ENCODE measurements at places on chromosomes 1 and 21.

GRCh38 chr1:166978821-166979220, 3.5 kb upstream of the ILDR2 start:
- no peak overlapping the region for H3K27ac ChIP-seq
- no peak for DNase-seq
- no peak overlapping the region for H3K4me3 ChIP-seq
- peaks cover 10% of the 10 kb centered on the region for H3K27me3 ChIP-seq
- no peaks in the 10 kb centered on the region for H3K36me3 ChIP-seq

DNA sequence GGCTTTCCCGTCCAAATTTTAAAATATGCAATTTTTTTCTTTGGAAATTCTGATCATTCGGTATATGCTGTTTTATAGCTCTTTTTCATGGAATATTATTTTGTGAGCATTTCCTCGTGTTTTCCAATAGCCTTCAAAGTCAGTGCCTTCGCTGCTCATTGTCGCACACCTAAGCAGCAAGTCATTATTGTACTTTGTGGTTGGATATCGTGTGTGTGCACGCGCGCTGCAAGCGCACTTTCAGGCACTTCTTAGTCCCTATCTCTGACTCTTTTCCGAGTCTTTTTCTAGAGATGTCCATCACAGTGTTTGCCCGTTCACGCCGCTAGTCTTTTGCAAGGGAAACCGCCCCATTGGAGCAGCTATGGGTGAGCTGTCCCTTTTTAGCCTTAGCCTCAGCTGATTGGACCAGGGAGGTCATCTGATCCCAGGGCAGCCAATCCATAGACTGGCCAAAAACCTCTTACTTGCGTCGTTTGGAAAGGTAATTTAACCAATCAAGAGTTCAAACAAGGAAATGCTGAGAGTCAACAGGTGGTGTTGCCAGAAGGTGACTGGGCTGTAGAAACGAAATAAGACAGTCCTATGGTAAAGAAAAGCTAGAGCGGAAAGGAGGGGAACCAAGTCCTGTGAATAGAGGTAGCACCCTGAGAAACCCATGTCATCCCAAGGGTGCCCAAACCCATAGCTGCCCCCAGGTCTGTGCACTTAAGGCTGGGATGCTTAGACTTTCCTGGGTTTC, 710 bp upstream of the HYI start:
- peaks cover 29% of the 10 kb centered on the region for H3K36me3 ChIP-seq
- H3K27ac ChIP-seq, result peak overlapping the region; percentile 83
- no peaks in the 10 kb centered on the region for H3K27me3 ChIP-seq
- DNase-seq, result peak; percentile 53
- peaks cover 14% of the 10 kb centered on the region for H3K4me1 ChIP-seq
- peak overlapping the region; percentile 48 for H3K4me3 ChIP-seq

GRCh38 chr1:163766257-163766918, 444.6 kb downstream of the NUF2 start:
- H3K36me3 ChIP-seq, result no peaks in the 10 kb centered on the region
- DNase-seq, result no peak
- H3K27me3 ChIP-seq, result no peaks in the 10 kb centered on the region

- DNase-seq, result no peak
- H3K4me1 ChIP-seq, result peaks cover 59% of the 10 kb centered on the region
- peak overlapping the region; percentile 86 for H3K27ac ChIP-seq
- peaks cover 38% of the 10 kb centered on the region for H3K36me3 ChIP-seq
- peak overlapping the region; percentile 90 for H3K4me3 ChIP-seq
Observed at GRCh38 chr1:111449703-111450017, 396 bp downstream of the ATP5PB start.

GRCh38 chr1:244181867-244182266, 130.8 kb downstream of the ZBTB18 start:
- H3K27me3 ChIP-seq, result no peaks in the 10 kb centered on the region
- H3K4me1 ChIP-seq, result no peaks in the 10 kb centered on the region
- H3K36me3 ChIP-seq, result no peaks in the 10 kb centered on the region
- DNase-seq, result no peak
- no peak overlapping the region for H3K4me3 ChIP-seq
- H3K27ac ChIP-seq, result no peak overlapping the region

DNA sequence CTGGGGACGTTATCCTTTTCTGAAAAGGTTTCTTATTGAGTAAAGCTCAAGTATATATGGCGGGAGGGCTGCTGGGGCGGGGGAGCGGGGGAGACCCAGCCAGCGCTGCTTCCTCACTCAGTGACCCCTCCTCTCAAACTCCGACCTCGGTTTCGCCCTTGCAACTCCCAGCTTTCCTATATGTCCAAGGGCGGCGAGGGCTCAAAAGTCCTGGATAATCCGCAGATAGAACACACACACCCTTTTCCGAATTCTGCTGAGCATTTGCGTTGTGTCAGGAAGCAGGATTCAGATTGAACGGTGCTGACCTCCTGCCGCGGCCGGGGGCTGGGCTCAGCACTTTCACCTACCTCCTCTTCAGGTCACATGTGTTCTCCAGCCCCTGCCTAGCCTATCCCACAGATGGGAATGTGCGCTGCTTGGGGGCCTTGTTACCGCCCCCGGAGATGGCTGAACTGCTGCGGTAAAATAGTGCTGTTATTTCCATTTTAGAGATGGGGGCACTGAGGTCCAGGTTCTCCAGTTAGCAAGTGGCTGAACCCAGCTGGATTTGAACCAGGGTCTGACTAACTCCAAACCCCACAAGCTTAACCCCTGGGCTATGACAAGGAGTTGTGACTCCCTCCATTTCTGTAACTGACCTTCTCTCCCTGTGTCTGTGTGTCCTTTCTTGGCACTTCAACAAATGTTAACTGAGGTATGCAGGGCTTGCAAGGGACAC, 795 bp upstream of the AHDC1 start:
- H3K27ac ChIP-seq, result no peak overlapping the region
- peaks cover 62% of the 10 kb centered on the region for H3K4me1 ChIP-seq
- DNase-seq, result no peak
- peaks cover 18% of the 10 kb centered on the region for H3K27me3 ChIP-seq
- no peak overlapping the region for H3K4me3 ChIP-seq

- no peaks in the 10 kb centered on the region for H3K36me3 ChIP-seq
- H3K4me1 ChIP-seq, result no peaks in the 10 kb centered on the region
- H3K27ac ChIP-seq, result no peak overlapping the region
- H3K27me3 ChIP-seq, result no peaks in the 10 kb centered on the region
- no peak overlapping the region for H3K4me3 ChIP-seq
- DNase-seq, result no peak
Observed at GRCh38 chr1:45385302-45385701, 45.1 kb upstream of the MUTYH start.

GRCh38 chr1:40694353-40694874, 2.9 kb downstream of the NFYC start:
- DNase-seq, result no peak
- no peak overlapping the region for H3K4me3 ChIP-seq
- H3K27ac ChIP-seq, result no peak overlapping the region
- H3K36me3 ChIP-seq, result no peaks in the 10 kb centered on the region
- H3K27me3 ChIP-seq, result no peaks in the 10 kb centered on the region

DNA sequence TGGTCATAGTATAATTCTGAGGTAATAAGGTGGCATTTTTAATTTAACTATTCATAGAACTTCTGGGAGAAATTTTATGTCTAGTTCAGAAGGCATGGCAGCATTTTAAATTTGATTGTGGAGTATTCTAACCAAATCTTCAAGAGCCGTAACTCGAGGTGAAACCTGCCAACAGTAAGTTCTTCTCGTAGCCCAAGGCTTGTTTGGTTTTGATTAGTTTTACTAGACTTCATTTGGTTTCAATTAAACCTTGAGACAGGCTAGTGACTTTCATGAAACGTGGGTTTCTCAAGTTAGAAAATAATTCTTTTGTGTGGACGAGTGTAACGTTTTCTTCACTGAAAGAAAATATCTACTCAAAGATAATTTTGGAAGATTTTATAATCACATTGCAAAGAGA, 395.5 kb downstream of the USP25 start:
- H3K4me1 ChIP-seq, result no peaks in the 10 kb centered on the region
- no peaks in the 10 kb centered on the region for H3K27me3 ChIP-seq
- H3K27ac ChIP-seq, result no peak overlapping the region
- no peaks in the 10 kb centered on the region for H3K36me3 ChIP-seq
- DNase-seq, result no peak
- H3K4me3 ChIP-seq, result no peak overlapping the region

- no peak overlapping the region for H3K4me3 ChIP-seq
- no peak overlapping the region for H3K27ac ChIP-seq
Observed at GRCh38 chr1:30340934-30341333, 382.5 kb downstream of the MATN1 start.

DNA sequence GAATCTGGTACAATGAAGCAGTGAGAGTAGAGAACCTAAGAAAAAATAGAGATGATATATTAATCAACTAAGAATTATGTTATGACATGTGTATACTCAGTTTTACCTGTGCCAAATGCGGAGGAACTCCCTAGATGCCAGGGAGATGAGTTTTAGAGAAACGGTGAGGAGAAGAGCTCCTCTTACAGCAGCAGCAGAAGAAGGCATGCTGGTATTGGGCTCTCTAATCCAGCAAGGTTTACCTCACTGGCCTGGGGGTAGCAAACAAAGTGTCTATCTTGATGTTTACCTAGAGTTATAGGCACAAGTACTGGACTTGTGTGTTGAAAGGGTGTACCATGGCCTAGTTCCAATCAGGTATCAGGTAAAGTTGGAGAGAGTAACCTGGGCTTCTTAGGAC, 28.9 kb upstream of the DEPDC1 start:
- H3K27ac ChIP-seq, result no peak overlapping the region
- DNase-seq, result no peak
- H3K27me3 ChIP-seq, result no peaks in the 10 kb centered on the region
- no peaks in the 10 kb centered on the region for H3K4me1 ChIP-seq

GRCh38 chr1:115136706-115137105, 47.4 kb upstream of the TSPAN2 start:
- no peaks in the 10 kb centered on the region for H3K27me3 ChIP-seq
- peaks cover 4% of the 10 kb centered on the region for H3K4me1 ChIP-seq
- H3K27ac ChIP-seq, result no peak overlapping the region
- H3K4me3 ChIP-seq, result no peak overlapping the region

DNA sequence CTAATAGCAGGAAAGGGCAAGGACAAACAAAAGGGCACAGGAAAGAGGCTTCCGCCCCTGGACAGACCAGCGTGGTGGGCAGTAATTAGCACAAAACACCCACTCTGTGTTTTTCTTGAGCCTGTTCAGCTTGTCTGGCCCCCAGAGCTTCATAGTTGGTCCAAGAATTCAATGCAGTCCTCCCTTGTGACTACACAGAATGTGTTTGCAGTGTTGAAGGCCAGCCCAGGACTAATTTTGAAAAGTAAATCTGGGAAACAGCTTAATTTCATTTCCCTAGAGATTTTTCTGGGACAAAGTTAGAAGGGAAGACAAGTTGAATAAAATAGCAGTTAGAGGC, 49.2 kb upstream of the LMO4 start:
- no peaks in the 10 kb centered on the region for H3K27me3 ChIP-seq
- no peak for DNase-seq
- H3K4me1 ChIP-seq, result no peaks in the 10 kb centered on the region
- no peak overlapping the region for H3K27ac ChIP-seq
- H3K36me3 ChIP-seq, result no peaks in the 10 kb centered on the region

- peaks cover 2% of the 10 kb centered on the region for H3K4me1 ChIP-seq
- no peak overlapping the region for H3K4me3 ChIP-seq
- DNase-seq, result no peak
- H3K36me3 ChIP-seq, result no peaks in the 10 kb centered on the region
- H3K27me3 ChIP-seq, result no peaks in the 10 kb centered on the region
Observed at GRCh38 chr1:93716941-93717368, 35.3 kb upstream of the BCAR3 start.

DNA sequence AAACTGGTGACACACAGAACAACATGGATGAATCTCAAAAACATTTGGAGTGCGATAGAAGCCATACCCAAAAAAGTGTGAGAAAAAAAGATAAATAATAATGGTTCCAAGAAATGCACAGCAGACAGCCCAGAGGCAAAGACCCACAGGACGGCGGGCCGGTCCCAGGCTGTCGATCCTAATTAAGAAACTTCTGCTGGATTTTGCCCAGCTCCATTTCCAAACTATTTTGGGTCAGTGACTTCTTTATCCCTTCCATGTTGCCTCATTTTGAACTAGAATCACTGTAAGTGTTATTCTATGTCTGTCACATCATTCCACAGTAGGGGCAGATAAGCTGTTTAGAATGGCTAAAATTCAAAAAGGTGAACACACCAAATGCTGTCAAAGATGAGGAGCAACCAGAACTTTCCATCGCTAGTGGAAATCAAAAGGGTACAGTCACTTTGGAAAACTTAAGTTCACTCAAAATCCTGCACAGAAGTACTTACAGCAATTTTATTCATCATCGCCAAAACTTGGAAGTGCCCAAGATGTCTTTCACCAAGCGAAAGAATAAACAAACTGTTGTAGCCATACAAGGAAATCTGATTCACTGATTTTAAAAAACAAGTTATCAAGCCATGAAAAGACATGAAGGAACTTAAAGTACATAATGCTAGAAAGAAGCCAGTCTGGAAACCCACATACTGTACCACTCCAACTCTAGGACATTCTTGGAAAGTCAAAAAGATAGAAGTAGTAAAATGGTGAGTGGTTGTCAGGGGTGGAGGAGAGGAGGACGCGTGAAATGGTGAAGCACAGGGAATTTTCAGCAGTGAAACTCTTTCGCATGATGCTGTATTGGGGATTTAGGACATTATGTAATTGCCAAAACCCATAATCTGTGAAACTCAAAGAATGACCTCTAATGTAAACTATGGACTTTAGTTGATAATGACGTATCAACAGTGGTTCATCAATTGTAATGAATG, 7.5 kb downstream of the NBPF1 start:
- no peak overlapping the region for H3K27ac ChIP-seq
- peak; percentile 47 for DNase-seq
- H3K4me1 ChIP-seq, result no peaks in the 10 kb centered on the region

- H3K4me1 ChIP-seq, result peaks cover 6% of the 10 kb centered on the region
- H3K36me3 ChIP-seq, result no peaks in the 10 kb centered on the region
- no peak overlapping the region for H3K27ac ChIP-seq
Observed at GRCh38 chr1:6965083-6965934, 180.1 kb downstream of the CAMTA1 start.

DNA sequence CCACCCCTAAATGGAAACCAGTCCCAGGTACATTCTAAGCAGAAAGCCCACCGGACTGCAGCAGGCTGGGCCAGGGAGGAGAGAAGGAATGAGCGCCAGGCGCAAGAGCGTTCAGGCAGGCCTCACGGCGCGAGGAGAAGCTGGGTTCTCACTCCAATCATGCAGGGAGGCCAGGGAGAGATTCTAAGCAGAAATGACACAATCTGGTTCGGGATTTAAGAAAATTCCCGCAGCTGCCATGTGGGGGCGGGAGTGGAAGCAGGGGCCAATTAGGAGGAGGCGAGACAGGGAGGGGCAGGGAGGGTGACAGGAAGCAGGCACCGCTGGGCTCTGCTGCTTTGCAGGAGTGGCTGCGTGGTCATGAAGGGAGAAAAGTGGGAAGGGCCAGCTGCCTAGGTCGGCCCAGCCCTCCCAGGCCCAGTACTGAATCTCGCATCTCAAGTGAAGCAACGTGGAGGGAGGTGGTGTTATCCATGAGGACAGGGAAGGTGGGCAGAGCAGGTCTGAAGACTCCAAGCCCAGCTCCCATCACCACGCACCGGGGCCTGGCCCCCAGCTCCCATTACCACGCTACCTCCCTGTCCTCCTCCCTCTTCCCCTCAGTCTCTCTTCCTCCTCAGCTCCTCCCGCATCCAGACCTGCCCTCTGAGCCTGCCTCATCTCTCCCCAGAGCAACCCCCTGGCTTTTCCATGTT, 11.8 kb downstream of the NPHP4 start:
- no peaks in the 10 kb centered on the region for H3K27me3 ChIP-seq
- H3K4me1 ChIP-seq, result peaks cover 26% of the 10 kb centered on the region
- no peak overlapping the region for H3K27ac ChIP-seq
- H3K36me3 ChIP-seq, result peaks cover 17% of the 10 kb centered on the region

GRCh38 chr1:81209461-81209860, 591.3 kb upstream of the ADGRL2 start:
- H3K4me3 ChIP-seq, result no peak overlapping the region
- DNase-seq, result no peak
- H3K27me3 ChIP-seq, result no peaks in the 10 kb centered on the region
- H3K36me3 ChIP-seq, result no peaks in the 10 kb centered on the region

- H3K4me3 ChIP-seq, result no peak overlapping the region
- no peaks in the 10 kb centered on the region for H3K4me1 ChIP-seq
- no peak overlapping the region for H3K27ac ChIP-seq
- no peaks in the 10 kb centered on the region for H3K27me3 ChIP-seq
Observed at GRCh38 chr1:76177615-76178014, 103.1 kb downstream of the ST6GALNAC3 start.
